ENCODE measurements at places on chromosomes 7 and 10.

- DNase-seq, result no peak
Observed at GRCh38 chr7:92121681-92122080, 12.6 kb downstream of the CYP51A1 start.

DNA sequence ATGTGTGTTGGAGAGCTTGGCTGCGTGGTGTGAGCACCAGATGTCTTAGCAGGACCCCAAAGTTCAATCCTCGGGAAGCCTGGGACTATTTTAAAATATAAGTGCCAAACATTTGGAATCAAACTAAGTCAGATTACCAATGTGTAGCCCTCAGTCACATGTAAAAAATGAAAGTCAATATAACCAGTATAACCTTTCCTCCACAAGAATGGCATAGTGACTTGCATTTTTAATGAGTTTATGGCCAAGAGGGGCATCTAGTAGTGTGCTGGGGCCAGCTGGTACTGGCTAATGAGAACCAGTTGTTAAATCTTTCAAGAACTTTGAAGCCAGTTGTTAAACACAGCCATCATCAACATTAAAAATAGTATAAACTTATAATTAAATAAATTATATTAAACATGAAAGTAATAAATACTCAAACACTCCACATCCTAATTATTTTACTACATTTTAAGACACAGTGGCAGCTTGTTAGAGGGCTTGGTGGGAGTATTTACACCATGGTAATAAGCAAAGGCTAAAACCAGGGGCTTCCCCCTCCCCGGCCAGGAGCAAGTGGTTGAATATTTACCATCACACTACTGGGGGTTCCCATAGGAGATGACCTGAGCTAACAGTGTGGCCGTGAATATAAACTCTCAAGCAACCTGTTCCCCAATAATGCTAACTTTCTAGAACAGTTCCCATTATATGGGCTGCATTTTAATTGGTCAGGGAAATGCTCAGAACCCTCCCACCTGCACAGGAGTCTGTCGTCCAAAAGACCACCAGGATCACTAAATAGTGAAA, 7.9 kb upstream of the FAM170B start:
- no peak for DNase-seq

DNA sequence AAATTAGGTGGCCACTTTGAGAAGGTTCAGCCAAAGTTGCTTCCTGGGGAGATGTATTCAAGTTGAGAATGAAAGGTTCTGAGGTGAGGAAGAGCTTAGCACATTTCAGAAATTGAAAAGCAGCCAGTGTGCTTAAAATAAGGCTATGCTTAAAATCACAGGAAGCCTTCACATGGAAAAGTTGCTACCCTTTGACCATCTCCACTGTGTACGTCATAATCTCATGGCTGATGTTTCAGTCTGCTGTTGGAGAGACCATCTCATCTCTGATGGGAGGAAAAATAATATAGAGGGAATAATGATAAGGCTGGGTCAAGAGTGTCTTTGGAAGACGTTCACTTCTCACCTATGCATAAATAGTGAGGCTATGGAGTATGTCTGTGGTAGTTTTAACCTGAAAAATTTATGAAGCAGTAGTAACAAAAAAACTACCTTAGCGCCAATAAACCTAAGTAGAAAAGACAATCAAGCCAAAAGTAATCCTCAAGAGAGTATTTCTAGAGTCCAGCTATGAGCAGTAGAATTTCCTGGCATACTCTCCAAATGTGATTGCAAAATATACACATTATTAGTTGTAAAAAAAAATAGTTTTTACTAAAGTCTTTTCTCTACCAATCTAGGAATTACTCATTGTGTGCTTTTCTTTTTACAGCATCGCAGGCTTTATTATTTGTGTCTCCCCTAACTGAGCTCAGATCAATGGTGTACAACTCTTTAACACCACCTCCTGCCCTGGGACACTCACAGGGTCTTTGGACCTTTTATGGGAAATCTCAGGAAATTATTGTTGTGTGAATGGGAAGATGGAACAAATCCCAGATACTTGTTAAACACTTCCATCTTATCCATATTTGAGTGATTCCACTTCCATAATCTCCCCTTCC, 435.2 kb upstream of the LRGUK start:
- no peak for DNase-seq

GRCh38 chr10:3911241-3911640, 126.2 kb upstream of the KLF6 start:
- no peak for DNase-seq

DNA sequence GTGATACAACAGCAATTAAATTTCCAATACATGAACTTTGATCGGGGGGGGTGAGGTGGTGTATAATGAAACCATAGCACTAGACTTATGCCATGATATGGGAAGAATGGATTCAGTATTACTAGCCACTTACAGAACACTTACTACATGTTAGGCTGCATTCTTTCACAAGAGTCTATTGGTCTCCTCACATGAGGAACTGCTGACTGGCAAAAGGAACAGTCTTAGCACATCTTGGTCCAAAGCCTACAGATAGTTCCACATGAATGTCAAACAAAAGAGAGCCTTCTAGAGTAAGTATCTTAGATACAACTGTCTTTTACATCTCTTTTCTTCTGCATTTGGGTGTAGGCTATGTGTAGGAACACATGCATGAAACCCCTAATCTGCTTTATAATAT, 115.9 kb upstream of the DNAJB12 start:
- DNase-seq, result no peak

DNA sequence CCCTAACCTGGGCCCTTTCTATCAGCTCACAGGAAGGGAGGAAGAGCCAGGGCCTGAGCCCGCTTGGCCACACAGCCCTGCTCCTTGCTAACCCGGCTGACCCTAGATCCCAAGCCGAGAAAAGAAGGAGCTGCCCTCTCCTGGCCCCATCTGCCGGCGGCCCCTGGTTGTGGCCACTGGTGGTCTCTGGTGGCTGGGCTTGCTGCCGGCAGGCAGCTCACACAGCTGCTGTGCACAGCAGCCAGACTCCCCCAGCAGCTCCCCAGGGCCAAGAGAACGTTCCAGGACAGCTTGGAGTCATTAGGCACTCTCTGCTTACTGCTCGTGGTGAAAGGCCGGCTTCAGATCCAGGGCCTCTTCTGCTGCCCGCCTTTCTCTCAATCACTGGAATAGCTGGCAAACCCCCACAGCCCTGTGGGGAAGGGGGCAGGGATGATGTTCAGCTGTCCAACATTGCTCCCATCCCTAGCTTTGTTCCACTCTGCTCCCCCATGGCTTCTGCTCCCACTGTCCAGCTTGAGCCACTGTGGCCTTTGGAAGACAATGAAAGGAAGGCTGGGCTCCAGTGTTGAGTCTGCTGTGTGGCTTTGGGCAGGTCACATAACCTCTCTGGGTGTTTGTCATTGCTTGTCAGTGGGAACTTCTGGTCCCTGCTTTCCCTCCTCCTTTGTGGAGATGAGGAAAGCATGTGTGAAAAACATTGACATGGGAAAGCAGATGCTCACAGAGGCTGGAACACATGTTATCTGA, 35.4 kb upstream of the COL13A1 start:
- no peak for DNase-seq

DNA sequence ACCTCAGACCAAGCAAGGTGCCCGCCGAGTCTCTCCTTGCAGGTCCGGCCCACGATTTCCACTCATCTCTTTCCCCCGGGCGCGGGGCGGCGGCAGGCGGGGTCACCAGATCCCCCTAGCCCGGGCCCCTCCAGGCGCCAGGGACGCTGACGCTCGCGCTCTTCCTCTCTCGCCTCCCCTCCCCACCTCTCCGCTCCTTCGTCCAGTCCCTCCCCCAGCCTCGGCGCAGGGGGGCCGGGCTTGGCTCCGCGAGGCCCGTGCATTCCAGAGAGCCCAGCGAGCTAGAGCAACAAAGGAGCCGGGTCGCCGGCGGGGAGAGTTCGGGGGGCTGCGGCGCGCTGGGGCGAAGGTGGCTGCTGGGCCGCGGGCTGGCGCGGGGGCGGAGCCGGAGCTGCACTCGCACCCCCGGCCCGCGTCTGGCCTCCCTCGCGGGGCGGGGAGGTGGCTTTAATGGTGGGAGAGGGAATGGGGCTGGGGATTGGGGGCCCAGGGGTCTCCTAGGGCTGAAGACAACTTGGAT, at the start of gene SMO:
Gene SMO (plus strand): TSS at position 262 of the 520 bp plus-strand sequence. CDS start 519 bp downstream, outside the sequence.
- no peak for DNase-seq

DNA sequence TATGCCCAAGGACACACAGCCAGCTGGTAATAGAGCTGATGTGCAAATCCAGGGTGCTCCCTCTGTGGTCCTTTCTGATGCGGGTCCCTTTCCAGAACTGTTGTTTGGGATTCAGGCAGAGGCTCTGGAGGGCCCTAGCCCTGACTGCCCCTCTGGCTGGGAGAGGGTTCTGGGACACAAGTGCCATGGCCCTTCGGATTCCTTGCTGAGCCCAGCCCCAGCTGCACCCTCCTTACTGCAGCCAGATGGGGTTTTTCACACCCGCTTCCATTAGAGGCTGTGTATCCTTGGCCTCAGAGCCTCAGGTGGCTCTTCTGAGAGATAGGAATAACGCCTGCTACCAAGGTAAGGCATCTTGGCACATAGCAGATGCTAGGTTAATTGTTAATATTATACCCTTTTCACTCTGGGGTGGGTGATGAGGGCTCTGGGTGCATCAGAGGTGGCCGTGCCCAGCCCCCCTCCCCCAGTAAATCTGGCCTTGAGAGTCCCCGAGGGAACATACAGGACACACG, 89.8 kb upstream of the LRRC4 start:
- no peak for DNase-seq

- DNase-seq, result no peak
Observed at GRCh38 chr10:48468130-48468790, 136.6 kb downstream of the ARHGAP22 start.

DNA sequence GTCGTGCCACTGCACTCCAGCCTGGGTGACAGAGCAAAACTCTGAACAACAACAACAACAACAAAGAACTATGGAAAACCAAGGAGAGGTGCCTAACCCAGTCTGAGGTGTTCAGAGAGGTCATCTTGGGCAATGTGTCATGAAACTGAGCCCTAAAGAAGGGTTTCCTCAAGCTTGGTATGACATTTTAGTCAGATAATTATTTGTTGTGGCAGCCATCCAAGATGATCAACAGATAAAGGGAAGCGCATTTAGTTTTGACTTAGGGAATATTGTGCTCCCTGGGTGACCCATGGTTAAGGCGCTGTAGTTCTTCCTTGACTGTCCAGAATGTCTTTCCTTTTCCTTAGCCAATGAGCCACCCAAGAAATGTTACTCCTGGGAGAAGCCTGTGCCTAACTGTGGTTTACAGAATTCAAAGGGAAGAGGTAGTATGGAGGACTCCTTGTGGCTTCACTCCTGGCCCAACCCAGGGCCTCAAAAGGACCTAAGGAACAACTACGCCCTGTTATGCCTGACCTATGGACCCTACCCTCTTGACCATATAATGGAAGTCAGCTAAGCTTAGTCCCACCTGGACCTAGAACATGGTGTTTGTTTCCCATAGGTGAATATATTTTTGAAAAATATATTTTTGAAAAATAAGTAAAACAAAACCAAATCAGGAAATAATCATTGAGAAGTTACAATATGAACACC, 42.4 kb downstream of the TPST1 start:
- DNase-seq, result no peak

GRCh38 chr10:44466236-44466635, 81.3 kb upstream of the CXCL12 start:
- DNase-seq, result no peak

- DNase-seq, result no peak
Observed at GRCh38 chr7:91187061-91187460, 77.2 kb upstream of the FZD1 start.

GRCh38 chr10:24241536-24242040, 32.6 kb downstream of the KIAA1217 start:
- DNase-seq, result no peak

DNA sequence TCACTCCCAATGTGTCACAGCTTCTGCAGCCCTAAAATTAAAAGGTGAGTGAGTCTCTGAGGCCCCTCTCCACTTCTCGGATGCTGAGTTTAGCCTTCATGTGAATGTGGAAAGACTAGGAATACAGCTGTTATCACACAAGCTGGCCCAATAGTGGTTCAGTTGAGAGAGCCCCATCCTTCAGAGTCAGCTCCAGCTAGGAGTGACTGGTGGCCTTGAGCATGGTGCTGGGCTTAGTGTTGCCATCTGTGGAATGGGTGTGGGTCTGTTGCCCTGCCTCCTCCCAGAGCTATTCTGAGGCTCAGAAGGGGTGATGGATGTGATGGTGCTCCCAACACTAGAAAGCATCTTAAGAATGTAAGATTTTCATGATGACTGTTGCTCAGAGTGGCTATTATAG, 55.8 kb downstream of the FIGNL1 start:
- no peak for DNase-seq

GRCh38 chr10:58513188-58514110, 777 bp downstream of the BICC1 start:
- no peak for DNase-seq

GRCh38 chr10:17682236-17682946, 38.4 kb downstream of the STAM start:
- DNase-seq, result no peak

GRCh38 chr10:52597189-52597863, 175.3 kb downstream of the MBL2 start:
- no peak for DNase-seq

GRCh38 chr10:11074536-11075267, 57.0 kb downstream of the CELF2 start:
- DNase-seq, result no peak

DNA sequence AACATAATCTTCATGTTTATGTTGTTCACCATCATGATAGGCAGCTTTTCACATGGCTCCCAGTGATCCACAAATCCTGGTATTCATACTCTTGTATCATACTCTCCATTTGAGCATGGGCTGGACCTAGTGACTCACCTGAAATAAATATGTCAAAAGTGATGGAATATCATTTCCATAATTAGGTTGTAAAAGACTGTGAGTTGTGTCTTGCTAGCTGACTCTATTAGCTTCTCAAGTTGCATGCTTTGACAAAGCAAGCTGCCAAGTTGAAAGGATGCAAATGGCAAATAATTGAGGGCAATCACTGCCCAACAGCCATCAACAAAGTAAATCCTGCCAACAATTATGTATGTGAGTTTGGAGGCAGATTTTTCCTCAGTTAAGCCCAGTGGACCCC, 300.4 kb downstream of the AHR start:
- no peak for DNase-seq

- DNase-seq, result no peak
Observed at GRCh38 chr10:120555436-120555835, 98.4 kb downstream of the PLPP4 start.

DNA sequence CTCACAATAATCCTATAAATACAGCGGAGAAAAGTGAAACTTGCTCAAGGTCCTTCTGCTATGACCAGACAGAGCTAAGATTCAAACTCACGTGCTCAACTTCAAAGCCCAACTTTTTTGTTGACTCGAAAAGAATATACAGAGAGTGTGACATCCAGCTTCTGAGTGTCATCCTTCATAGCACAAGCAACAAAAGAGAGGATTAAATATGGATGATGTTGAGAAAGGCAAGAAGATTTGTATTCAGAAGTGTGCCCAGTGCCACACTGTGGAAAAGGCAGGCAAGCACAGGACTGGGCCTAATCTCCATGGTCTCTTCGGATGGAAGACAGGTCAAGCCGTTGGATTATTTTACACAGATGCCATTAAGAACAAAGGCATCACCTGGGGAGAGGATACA, 2.1 kb upstream of the FAM3C start:
- no peak for DNase-seq

DNA sequence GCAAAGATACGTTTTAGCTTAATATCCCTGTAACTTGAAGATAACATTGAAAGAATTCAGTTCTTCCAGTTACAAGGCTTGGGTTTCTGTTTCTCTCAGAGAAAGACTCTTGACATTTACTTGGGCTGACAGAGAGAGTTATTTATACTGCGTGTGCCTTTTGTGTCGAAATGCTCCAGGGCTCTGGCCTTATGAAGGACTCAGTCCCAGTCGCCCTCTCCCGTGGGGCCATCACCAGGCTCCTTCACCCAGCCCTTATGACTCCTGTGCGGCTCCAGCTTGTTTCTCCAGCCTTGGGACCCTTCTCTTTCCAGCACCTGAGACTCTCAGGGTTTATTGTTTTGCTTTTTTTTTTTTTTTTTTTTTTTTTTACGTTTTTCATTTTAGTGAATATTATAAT, 242.3 kb upstream of the DKK1 start:
- DNase-seq, result no peak

Measured in CD4-positive, alpha-beta T cell treated with Interleukin-10 for 1 hour (primary cell).